ENCODE measurements at places on chromosomes 4 and X.

- DNase-seq = no peak
Measured at GRCh38 chrX:19370061-19370460, 26.3 kb downstream of the PDHA1 start.

GRCh38 chrX:51163730-51164129 lies 168.9 kb upstream of the NUDT10 start:
- DNase-seq = peak; percentile 3

- no peak for DNase-seq
Measured at GRCh38 chr4:53598483-53598882, 7.2 kb upstream of the LNX1 start.

DNA sequence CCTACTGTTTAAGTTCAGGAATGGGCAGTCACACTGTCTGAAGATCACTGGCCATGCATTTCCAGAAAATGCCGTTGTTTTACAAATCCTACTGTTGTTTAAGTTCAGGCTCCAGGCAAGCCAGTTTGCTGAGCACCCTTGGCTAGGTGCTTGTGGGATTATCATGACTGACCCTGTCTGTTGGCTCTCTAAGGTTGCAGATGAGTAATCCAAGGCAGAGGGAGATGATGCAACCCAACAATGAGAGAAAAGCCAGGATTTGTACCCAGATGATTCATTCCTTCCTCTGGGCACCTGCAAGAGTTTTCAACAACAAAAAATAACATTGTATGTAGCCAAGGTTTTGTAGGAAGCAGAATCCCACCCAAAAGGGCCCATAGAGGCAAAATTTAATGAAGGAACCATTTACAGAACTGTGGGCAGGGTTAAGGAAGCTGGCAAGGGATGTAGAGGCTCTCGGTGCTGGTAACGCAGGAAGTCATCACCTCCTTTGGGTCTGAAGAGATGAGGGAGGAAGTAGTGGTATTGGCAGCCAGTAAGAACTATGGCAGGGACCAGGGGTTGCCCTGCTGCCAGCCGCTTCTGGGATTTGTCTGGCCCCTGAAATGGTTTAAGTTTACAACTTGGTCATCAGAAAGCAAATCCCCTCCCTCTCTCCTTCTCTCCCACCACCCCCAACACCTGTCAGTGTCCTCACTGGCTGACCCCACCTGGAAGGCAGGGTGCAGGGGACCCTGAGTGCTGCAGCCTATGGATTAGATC lies 54.8 kb downstream of the MSX1 start:
- no peak for DNase-seq

- DNase-seq = peak; percentile 67
Measured at GRCh38 chrX:49071877-49072711, 1.7 kb downstream of the PRAF2 start.

DNA sequence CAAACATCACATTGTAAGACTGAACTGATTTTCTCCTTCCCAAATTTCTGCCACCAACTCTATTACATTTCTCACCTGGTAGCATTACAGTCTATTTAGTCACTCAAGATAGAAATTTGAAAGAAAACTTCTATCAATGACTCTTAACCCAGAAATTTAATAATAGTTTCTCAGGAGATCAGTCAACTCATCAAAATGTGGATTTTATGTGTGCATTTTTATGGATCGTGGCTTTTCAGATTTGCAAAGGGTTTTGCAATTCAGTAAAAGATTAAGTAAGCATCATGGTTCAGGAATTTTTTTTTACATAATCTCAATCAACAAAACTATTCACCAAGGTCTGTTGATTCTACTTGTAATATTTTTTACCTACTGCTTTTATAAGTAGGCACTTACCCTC lies 111.1 kb downstream of the CFAP299 start:
- no peak for DNase-seq

DNA sequence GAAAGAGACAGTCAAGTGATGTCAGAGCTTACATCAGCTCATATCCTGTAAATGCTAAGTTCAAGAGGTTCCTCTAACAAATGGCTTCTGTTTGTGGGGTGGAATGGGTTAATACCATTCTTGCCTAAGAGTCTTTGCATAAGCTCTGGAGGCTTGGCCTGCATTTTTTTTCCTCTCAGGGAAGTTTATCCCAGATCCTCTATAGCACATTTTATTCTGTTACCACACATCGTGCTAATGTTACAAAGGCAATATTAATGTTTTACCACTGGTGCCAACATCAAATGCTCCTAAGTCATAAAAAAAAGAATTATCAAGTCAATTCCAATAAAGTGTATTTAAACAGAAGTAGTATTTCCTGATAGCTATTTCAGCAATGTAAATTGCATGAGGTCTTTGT lies 2.9 kb upstream of the ADH6 start:
- DNase-seq = no peak

DNA sequence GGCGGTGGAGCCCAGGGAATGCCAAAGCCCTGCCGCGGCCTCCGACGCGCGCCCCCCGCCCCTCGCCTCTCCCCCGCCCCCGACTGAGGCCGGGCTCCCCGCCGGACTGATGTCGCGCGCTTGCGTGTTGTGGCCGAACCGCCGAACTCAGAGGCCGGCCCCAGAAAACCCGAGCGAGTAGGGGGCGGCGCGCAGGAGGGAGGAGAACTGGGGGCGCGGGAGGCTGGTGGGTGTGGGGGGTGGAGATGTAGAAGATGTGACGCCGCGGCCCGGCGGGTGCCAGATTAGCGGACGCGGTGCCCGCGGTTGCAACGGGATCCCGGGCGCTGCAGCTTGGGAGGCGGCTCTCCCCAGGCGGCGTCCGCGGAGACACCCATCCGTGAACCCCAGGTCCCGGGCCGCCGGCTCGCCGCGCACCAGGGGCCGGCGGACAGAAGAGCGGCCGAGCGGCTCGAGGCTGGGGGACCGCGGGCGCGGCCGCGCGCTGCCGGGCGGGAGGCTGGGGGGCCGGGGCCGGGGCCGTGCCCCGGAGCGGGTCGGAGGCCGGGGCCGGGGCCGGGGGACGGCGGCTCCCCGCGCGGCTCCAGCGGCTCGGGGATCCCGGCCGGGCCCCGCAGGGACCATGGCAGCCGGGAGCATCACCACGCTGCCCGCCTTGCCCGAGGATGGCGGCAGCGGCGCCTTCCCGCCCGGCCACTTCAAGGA lies at the start of gene FGF2:
Gene FGF2, plus strand, starts transcription at position 279 of the 705 bp plus-strand sequence. Its CDS starts 344 bp downstream, at position 623.
- peak; percentile 40 for DNase-seq

Measured in mucosa of descending colon (tissue), 3 donors.